ENCODE measurements at places on chromosomes 5 and 9.

DNA sequence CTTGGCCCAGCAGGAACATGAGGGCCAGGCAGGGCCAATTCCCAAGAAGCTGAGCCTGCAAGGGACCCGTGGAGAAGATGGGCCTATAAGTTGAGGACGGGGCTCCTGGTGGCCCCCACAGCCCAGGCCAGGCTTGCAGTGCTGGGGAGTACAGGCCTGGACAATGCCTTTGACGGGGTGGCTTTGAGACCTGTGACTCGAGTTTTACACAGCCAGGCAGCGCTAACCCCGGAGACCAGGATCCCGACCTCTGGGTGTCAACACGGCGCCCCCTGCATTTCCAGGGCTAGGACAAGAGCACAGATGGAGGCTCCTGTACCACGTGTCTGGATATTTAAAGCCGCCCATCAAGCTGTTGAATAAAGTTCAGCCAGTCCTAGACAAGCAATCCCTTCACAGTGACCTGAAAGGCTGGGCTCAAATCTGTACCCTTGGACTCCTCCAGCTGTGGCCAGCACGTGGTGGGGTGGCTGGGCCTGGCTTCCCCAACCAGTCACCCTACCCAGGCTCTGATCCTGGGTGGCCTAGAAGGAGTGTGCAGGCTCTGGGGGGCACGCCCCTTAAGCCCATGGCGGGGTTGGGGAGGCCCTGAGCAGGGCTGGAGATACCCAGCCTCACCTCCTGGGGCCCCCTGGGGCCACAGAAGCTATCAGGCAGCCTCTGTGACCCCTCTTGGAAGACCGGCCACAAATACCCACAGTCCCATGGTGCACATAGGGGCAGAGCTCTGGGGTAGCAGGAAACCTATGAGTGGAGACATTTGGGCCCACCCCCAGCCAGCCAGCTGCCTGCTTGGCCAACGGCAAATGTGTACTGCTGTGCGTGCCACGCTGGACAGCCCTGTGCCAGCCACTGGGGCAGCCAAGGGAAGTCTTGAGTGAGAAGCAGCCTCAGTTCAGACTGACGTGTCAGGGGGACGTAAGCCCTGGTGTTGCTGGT lies 88.7 kb downstream of the NTNG2 start:
- no peaks in the 10 kb centered on the region for H3K36me3 ChIP-seq
- peaks cover 3% of the 10 kb centered on the region for H3K4me1 ChIP-seq
- H3K27ac ChIP-seq: no peak overlapping the region
- H3K4me3 ChIP-seq: no peak overlapping the region

GRCh38 chr9:101702257-101702656 lies 36.2 kb downstream of the GRIN3A start:
- H3K36me3 ChIP-seq: no peaks in the 10 kb centered on the region
- H3K27me3 ChIP-seq: no peaks in the 10 kb centered on the region
- no peak overlapping the region for H3K27ac ChIP-seq
- H3K4me3 ChIP-seq: no peak overlapping the region
- DNase-seq: no peak
- H3K4me1 ChIP-seq: no peaks in the 10 kb centered on the region

- H3K27me3 ChIP-seq: no peaks in the 10 kb centered on the region
- no peaks in the 10 kb centered on the region for H3K36me3 ChIP-seq
- H3K27ac ChIP-seq: no peak overlapping the region
- no peak for DNase-seq
- peaks cover 3% of the 10 kb centered on the region for H3K4me1 ChIP-seq
- H3K4me3 ChIP-seq: no peak overlapping the region
Observed at GRCh38 chr5:17118631-17119030, 98.8 kb upstream of the BASP1 start.

GRCh38 chr5:134437340-134437846 lies 25.7 kb upstream of the CDKN2AIPNL start:
- no peak overlapping the region for H3K4me3 ChIP-seq
- no peak for DNase-seq
- no peaks in the 10 kb centered on the region for H3K36me3 ChIP-seq
- no peaks in the 10 kb centered on the region for H3K27me3 ChIP-seq
- no peak overlapping the region for H3K27ac ChIP-seq

- DNase-seq: no peak
- H3K36me3 ChIP-seq: no peaks in the 10 kb centered on the region
- no peaks in the 10 kb centered on the region for H3K27me3 ChIP-seq
- no peak overlapping the region for H3K27ac ChIP-seq
- peaks cover 8% of the 10 kb centered on the region for H3K4me1 ChIP-seq
Observed at GRCh38 chr5:95621839-95622629, 2.1 kb downstream of the GPR150 start.

DNA sequence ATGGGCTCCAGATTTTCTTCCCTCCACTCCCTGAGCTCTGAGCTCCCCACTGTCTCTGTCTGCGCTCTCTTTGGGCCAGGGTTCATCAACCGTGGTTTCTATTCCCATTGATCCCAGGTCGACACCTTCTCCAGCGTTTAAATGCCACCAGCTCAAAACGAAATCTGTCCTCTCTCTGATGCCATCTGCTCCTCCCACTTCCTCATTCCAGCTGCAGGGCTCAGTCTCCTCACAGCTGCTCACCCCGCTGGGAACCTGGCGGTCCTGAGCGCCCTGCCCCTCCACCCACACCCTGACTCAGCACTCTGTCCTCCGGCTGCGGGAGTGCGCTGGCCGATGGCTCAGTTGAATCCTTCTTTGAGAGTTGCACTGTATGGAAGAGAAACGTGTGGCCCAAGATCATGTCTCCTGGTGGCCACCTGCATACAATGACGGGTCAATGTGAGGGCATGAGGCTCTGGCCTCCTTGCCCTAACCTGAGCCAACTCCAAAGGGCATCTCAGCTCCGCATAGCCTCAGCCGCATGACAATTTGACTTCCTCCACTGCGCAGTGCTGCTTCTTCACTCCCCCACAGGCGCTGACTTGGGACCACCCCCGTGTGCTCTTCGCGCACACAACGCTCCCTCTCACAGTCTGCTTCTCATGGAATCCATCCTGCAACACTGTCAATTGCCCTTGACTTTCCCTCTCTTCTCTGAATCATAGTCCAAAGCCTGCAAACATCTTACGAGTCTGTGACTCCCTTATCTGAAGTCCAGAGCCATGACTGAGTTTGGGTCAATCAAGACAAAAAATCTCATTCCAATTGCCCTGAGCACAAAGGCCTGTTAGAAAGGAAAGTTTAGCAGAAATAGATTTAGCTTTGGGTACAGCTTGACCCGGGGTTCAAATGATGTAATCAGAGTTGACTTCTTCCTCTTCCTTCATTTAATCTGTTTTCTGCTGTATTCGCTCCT lies 82.4 kb downstream of the PTCH1 start:
- no peaks in the 10 kb centered on the region for H3K4me1 ChIP-seq
- no peaks in the 10 kb centered on the region for H3K27me3 ChIP-seq
- no peak for DNase-seq
- H3K4me3 ChIP-seq: no peak overlapping the region
- H3K27ac ChIP-seq: no peak overlapping the region
- H3K36me3 ChIP-seq: no peaks in the 10 kb centered on the region

Measured in ovary (tissue), 10 donors.